Gastrocnemius medialis (tissue), 4 donors: ENCODE measurements at places on chromosomes 5 and 9. TPM values are rescaled to one million over a fixed set of nuclear protein-coding genes. Genes with fewer than 3 reads are reported as not detected.

Gene STPG3
- total RNA-seq: not detected

Gene ODF2
- total RNA-seq: 8.5 TPM

Gene SLC6A19
- total RNA-seq: 0.05 TPM

Gene KLF9
- 122 TPM for total RNA-seq

Gene LCN1
- not detected for total RNA-seq

Gene SLC4A9
- not detected for total RNA-seq

Gene NR5A1
- not detected for total RNA-seq

Gene ARL15
- 5.5 TPM for total RNA-seq

Gene CDC20B
- total RNA-seq: not detected

Gene GPR151
- not detected for total RNA-seq

DNA sequence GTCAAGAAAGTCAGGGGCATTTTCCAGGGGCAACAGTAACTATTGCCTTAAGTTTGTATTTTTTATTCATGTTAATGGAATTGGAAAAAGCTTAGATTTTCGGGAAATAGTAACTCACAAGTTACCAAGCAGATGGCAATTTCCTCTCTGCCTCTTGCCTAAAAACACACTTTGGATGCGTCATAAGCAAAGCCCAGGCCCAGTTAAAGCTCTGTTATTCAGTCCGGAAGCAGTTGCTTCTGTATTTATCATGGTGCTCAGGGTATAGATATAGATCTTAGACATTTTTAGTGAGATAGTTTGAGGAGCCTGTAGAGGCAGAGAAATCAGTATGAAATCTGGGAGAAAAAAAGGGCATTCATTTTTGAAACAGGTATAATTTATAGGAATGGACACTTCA is 260.3 kb upstream of the TNC start:
- DNase-seq: no peak

DNA sequence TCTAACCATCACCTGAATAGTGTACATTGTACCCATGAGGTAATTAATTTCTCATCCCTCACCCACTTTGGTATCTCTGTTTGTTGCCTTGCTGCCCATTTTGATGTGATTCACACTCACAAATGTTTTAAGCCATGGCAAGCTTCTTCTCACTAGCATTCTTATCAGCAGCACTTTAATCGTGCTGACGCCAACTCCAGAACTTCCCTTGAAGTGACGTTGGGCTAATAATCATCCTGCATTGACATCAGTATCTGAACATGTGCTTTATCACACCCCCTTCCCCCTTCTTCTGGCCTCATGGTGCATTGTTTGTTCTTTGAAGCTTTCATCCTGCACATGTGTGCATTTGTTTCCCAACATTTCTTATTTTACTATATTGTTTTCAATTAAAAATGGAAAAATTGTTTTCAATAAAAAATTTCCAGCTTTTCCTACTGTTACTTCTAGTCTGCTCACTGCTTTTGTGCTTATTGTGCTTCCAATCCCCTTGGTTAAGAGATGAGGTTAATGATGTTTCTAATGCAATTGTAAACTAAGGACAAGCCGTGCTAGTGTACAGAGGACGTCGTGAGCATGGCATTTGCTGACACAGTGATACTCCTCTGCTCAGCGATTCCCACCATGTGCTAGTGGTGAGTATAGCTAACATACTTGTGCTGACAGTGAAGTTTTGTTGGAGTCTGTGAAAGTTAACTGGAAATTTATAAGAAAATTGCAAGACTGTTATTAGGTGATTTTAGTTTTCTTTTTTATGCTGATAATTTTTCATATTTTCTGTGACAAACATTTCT is 238.5 kb downstream of the KDM4C start:
- DNase-seq: no peak

GRCh38 chr5:73450672-73451223 is 2.2 kb upstream of the FOXD1 start:
- DNase-seq: no peak

- no peak for DNase-seq
Measured at GRCh38 chr9:973295-973834, 3.1 kb upstream of the DMRT3 start.

DNA sequence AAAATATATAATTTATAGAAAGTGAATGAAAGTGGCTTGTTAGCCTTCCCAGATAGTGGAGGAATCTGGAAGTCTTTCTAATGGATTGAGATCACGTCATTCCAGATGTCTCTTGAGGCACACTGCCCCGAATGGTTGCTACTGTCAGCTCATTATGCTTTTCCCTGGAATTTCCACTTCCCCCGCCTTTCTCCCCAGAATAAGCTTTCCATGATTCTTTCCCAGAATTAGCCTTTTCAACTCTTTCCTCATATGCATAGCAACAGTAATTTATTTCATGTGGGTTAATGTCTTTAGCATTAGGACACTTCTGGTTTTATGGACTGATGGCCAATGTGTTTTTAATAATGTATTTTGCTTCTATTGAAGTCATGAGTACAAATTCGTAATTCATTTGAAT is 81.5 kb downstream of the PALM2AKAP2 start:
- no peak for DNase-seq

DNA sequence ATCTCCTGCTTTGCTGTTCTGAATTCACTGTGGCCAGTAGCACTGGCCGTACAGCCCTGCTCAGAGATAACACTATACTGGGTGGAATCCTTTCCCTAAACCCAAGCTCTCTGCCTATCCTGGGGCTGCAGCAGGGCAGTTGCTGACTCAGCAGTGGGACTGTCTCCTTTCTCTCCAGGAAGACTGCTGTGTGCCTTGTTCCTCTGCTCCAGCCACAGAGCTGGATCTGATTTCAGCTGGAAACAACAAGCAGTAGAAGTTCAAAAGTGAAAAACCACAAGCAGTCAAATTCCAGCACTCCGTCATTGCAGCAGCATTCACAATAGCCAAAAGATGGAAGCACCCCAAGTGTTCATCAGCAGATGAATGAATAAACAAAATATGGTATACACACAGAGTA is 105.0 kb downstream of the FBXL7 start:
- DNase-seq: no peak

DNA sequence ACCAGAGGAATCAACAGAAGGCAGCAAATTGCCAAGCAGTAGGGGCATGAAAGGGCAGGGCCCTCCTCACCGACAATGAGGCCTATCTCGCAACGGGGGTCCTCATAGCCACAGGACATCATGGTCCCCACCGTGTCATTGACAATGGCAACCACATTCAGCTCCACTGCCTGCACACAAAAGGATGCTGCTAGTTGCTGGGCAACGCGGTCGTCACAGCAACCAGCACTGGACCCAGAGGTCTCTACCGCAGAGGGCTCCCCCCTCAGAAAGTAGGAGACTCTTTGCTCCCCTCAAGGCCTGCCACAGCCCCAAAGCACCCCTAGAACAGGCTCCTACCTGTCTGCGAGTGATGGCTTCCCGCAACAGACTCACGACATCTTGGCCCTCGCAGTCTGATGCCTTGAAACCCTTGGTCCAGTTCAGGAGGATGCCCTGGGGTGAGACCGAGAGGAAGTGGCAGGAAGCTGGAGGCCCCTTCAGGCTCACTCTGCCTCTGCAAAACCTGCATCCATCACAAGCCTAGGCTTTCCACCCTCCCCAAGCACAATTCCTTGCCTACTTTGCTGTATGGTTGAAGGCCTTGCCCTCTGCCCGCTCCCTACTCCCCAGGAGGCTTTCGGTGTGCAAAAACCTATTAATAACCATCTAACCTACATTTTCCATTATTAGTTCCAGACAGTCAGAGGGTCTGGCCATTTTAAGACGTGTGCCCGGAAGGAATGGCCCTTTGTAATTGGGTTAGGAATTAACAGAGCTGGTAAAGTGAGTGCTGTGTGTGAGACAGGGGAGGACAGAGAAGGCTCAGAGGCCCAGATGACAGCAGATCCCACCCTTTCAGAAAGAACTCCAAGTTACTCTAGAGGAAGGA is 15.2 kb downstream of the HK3 start:
- DNase-seq: no peak

- DNase-seq: no peak
Measured at GRCh38 chr5:89064736-89065135, 181.8 kb upstream of the MEF2C start.

- no peak for DNase-seq
Measured at GRCh38 chr5:40160435-40160834, 519.3 kb upstream of the PTGER4 start.

- DNase-seq: no peak
Measured at GRCh38 chr9:102778746-102779145, 216.4 kb upstream of the CYLC2 start.

- no peak for DNase-seq
Measured at GRCh38 chr5:178223828-178224335, 8.7 kb downstream of the PHYKPL start.

- no peak for DNase-seq
Measured at GRCh38 chr5:103929338-103930013, 366.9 kb upstream of the NUDT12 start.

DNA sequence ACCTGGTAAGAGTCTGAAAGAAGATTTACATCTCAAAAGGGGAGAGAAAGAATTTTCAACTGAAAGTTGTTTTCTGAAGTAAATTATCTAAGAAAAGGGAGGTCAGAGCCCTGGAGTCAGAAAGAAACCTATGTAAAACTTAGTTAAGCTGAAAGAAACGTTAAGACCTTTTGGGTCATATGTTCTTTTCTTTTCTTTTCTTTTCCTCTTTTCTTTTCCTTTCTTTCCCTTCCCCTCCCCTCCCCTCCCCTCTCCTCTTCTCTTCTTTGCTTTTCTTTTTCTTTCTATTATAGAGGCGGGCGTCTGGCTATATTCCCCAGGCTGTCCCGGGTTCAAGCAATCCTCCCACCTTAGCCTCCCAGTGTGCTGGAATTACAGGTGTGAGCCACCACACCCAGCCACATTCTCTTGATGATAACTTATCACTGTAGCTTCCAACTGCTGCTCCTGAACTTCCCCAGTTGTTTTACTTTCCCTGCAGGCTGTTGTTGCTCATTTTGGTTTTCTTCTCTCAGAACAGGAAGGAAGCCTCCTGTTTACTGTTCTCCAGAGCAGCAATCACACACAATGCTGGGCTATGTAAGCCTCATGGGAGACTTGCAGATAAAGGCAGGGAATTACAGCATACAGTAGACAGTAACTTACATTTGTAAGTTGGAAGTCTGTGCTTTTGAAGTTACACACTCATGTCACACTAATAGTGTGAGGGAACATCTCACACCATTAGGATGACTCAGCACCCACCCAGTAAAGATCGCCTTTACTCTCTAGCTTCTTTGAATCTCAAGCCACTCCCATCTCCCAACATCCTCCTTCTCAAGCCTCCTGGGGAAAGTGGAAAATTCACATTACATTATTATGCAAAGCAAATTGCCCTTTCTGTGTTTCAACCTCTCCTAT is 2216.6 kb upstream of the WWC1 start:
- no peak for DNase-seq

- no peak for DNase-seq
Measured at GRCh38 chr5:59559323-59559722, 334.2 kb downstream of the PDE4D start.

GRCh38 chr5:15664961-15665360 is 165.0 kb downstream of the FBXL7 start:
- DNase-seq: no peak

DNA sequence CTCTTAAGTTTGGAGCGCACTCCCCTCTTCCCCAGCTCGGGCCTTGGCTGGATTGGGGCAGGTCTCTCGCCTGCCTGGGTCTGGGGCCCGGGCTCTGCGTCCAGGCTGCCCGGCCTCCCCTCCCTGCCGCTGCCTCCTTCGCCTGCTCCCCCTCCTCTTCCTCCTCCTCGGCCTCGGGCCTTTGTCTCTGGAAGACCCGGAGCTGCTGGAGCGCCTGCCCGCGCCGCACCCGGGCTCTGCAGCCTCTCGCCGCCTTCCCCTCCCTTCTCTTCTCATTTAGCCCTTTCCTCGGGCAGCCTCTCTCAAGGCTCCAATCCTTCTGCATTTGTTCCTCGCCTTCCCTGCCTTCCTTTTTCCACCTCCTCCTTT is 218.5 kb downstream of the C9orf50 start:
- DNase-seq: no peak

DNA sequence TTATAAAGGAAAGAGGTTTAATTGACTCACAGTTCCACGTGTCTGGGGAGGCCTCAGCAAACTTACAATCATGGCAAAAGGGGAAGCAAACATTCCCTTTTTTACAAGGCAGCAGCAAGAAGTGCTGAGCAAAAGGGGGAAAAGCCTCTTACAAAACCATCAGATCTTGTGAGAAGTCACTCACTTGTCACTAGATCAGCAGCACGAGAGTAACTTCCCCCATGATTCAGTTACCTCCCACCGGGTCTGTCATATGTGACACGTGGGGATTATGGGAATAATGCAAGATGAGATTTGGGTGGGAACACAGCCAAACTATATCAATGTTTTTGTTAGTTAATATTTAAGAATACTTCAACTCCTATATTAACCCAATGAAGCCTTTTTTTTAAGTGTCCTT is 275.2 kb upstream of the CDH9 start:
- no peak for DNase-seq

GRCh38 chr5:180341595-180341994 is 11.5 kb downstream of the GFPT2 start:
- no peak for DNase-seq

DNA sequence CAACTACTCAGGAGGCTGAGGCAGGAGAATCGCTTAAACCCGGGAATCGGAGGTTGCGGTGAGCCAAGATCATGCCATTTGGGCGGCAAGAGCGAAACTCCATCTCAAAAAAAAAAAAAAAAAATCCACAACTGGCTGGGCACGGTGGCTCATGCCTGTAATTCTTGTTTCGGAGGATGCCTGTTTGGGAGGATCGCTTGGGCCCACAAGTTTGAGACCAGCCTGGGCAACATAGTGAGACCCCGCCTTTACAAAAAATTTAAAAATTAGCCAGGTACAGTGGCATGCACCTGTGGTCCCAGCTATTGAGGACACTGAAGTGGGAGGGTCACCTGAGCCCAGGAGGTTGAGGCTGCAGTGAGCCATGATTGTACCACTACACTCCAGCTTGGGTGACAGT is 1.9 kb upstream of the EIF4EBP3 start:
- no peak for DNase-seq

- DNase-seq: no peak
Measured at GRCh38 chr5:150213530-150213929, 23.7 kb downstream of the SLC6A7 start.

DNA sequence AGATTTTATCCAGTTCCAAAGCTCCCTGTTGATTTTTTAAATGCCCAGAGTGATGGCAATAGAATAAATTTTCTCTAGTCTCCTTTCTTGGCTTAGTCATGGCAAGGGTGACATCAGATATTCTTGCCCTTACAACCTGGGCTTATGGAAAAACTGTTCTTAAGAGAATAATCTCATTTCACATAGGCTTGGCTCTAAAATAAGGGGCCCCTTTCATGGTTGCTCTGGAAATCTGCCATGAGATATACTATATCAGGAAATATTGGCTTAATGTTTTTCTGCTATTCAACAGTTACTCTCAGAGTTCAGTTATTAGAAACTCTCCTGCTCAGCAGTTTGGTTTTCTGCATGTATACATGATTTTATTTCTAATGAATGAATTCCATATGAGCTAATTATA is 7.8 kb downstream of the HMHB1 start:
- no peak for DNase-seq
